ENCODE measurements at places on chromosomes 3 and 15. TPM values are rescaled to one million over a fixed set of nuclear protein-coding genes. Genes with fewer than 3 reads are reported as not detected.

Gene VPS33B
- 5.8 TPM for total RNA-seq

Gene GOLGA8G
- not detected for total RNA-seq

Gene MON1A
- total RNA-seq: 5.1 TPM

Gene FRMD5
- 2.9 TPM for total RNA-seq

Gene HAPLN3
- 6.6 TPM for total RNA-seq

Gene CD200
- total RNA-seq: 23.0 TPM

Gene FBN1
- 698 TPM for total RNA-seq

Data from urinary bladder (tissue), 4 donors.